Activated gamma-delta T cell (primary cell): ENCODE measurements at places on chromosomes 5 and 9.

DNA sequence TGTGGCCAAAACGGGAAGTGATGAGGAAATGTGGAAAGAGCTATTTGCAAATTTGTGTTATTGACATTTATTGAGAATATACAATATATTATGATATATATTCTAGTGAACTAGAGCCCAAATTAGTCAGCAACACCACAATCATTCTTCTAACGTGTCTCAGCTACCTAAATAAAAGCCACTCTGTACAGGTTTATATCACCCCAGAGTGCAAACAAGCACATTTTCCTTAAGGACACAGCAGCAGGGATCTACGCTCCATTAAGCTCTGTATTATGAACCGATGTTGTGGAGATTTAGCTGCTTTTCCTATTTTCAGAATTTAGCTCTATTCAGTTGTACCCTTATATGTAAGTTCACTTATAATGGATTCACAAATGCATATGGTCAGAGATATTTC lies 77.9 kb downstream of the CDH18 start:
- no peak for DNase-seq

DNA sequence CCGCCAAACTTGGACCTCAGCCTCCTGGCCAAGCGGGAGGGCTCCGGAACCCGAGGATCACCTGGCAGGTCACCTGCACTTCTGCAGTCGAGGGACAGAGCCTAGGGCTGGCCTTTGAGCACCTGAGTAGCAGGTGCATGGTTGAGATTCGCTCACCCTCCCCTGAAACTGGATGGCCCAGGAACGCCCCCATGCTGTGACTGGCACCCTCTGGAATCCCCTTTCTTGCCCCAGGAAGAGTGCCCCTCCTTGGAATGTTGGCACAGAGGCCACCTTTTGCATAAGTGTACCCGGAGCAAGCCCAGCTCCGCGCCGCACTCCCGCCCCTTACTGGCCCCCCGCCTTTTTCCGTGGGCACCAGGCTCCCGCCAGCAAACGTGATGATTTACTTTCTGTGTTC lies 112.5 kb upstream of the IER5L start:
- no peak for DNase-seq

GRCh38 chr9:107172160-107172978 lies 110.7 kb upstream of the RAD23B start:
- DNase-seq: no peak

- no peak for DNase-seq
These were observed 125.4 kb upstream of the ANKH start for GRCh38 chr5:14996997-14997396.

- no peak for DNase-seq
These were observed 44.2 kb downstream of the ROPN1L start for GRCh38 chr5:10485897-10486296.

GRCh38 chr5:44809956-44810420 lies 1.2 kb downstream of the MRPS30 start:
- DNase-seq: no peak

- DNase-seq: no peak
These were observed 32.6 kb downstream of the ROR2 start for GRCh38 chr9:91917436-91917835.

DNA sequence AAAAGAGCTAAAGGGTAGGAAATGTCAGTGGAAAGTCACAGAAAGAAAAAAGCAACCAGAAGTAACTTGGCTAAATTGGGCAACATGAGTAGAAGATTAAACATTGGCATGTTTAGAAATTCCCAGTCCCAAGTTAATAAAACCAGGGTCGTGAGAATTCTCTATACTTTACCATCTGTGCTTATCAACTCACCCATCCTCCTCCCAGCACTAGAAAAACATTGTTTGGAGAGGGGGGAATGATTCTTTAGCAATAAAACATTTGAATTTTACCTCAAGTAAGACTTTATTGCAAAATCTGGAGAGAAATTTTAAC lies 79.6 kb downstream of the PRKACG start:
- no peak for DNase-seq

DNA sequence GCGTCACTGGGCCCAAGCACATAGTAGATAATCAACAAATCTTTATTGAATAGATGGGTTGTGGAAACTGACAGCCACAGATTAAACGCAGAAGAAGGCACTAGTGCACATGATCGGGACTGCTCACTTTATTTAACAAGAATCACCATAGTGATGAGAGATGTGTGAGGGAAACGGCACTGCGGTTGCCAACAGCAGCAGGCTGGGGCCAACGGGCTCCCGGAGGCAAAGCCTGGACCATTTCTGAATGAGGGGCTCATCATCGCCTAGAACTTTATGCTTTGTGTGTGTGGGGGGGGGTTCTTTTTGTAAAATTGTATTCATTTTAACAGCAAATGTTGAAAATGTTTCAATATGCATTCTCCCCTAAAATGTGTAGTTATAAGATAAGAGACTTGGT lies 61.9 kb upstream of the RUFY1 start:
- no peak for DNase-seq

- no peak for DNase-seq
These were observed 37.7 kb upstream of the LPCAT1 start for GRCh38 chr5:1561402-1561929.

- no peak for DNase-seq
These were observed 97.5 kb upstream of the SSBP2 start for GRCh38 chr5:81848362-81848880.

- peak; percentile 27 for DNase-seq
These were observed 215.6 kb downstream of the ROR2 start for GRCh38 chr9:91734371-91734981.

DNA sequence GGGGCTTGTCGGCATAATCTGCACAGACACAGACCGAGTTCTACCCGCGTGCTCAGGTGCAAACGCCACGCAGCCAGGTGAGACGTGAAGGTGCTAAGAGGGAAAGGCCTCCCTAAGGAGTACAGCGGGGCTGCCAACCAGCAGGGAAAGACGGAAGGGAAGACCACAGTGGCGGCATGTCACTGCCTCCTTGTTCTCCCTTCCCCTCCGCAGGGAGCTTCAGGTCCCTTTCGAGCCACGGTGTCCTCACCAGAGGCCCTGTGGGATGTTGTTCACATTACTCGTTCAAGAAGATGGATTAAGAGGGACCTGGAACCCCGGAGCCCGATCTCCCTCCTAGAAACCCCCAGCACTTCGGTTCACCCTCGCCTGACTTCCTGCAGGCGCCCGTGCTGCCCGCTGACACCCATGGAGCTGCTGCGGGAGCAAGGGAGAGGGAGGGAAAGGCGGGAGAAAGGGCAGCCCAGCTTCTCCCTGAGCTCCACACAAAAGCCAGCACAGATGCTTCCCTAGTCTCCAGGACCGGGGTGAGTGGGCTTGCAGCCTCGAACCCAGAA lies 686 bp downstream of the BRD9 start:
- no peak for DNase-seq

DNA sequence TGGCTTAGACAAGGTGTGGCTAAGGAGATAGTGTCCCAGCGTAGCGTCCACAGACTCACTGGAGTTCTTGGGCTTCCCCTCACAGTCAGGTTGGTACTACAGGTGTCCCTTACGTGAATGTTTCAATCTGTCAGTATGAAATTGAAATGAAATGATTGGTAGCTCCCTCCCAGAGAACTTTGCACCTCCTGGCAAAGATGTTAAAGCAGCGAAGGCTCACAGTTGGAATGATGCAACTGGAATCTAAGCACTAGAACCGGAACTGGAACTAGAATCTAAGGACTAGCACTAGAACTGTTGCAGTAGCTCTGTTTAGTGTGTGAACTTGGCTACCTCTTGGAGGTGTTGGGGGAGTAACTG lies 1.1 kb downstream of the SLC31A1 start:
- no peak for DNase-seq

DNA sequence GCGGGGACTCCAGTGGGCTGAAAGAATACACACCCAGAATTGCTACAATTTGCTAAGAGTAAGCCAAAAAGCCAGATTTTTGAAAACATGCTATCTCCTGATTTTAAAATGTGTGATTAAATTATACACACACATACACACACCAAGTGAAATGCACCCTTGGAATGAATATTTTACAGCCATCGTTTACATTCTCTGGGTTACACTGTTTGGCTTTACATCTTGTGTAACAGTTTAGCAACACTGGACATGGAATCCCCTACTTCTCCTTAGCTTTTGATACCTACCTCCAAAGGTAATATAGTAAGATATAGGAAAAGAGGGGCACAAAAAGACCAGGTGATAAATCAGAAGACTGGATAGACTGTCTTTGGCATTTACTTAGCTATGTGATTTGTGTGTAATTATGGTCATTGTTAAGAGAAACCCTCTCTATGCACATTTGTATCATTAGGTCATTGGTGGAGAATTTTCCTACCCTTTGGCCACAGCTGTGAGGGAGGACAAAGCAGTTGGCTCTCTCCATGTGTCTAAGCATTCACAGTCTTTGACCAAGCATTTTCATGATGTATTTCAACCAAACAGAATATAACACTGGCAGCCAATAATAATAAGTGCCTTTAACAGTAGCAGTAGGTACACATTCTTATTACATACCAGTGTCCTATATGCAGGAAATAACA lies 7.6 kb downstream of the SVEP1 start:
- no peak for DNase-seq

DNA sequence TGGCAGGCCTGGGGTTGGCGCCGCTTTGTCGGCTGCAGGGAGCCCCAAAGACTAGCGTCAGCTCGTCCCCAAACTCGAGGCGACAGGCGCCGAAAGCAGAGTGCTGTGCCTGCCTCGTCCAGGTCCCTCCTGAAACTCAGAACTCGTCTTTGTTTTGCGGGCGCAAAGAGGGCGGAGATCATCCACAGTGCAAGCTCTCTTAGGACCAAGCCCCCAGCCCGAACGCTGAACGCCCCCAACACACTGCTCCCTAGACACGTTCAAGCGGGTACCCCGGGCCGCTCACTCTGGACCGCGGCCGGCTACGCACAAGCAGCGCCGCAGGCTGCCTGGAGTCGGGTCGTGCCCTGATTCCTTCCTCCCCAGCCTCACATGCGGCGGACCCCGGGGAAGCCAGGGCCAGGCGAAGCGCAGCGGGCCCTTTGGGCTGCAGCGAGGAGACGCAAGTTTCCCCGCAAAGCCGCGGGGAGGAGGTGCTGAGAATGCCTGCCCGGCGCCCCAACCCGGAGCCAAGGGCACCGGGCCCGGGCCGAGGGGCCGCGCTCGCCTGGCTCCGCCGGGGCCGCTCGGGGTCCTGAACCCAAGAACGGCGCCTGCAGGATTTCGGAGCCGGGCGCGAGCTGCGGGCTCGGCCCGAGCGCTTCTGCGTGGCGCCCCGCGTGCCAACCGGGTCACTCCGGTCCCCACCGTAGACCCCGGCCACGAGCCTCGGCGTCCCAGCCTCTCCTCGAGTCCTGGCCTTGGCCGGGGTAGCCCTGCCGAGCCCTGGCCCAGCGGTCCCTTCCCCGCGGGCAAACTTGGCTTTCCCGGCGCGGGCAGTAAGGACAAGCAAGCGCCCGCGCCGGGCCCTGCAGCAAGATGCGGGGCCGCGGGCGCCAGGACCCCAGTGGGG lies 738 bp downstream of the FSTL4 start:
- DNase-seq: no peak

DNA sequence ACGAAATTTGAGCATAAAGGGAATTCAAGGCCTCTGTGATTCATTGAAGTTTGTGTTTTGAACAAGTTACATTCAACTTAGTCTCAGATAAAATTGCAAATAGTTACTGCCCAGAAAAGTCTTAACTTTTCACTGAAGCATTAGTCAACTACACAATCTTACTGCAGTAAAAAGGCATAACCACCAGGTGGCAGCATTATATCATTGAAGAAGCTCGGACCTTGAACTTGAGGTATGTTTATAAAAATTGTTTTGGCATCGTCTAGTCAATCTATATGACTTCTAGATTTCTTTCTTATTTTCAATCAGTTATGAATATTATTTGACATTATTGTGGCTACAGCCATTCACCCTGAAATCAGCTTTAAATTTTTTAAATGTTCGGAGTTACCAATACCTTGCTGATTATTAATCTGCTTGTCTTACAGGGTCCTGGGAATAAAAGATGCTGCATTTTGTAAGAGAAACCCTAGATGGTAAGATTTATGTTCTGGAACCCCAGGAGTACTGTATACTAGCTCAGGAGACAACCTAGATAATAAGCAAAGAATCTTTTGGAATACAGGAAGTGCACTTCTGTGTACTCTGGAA lies 83.9 kb upstream of the GRAMD2B start:
- no peak for DNase-seq

- no peak for DNase-seq
These were observed 343.0 kb downstream of the RAB3C start for GRCh38 chr5:58925627-58926540.

- DNase-seq: no peak
These were observed 108.4 kb downstream of the GHR start for GRCh38 chr5:42531611-42532010.

DNA sequence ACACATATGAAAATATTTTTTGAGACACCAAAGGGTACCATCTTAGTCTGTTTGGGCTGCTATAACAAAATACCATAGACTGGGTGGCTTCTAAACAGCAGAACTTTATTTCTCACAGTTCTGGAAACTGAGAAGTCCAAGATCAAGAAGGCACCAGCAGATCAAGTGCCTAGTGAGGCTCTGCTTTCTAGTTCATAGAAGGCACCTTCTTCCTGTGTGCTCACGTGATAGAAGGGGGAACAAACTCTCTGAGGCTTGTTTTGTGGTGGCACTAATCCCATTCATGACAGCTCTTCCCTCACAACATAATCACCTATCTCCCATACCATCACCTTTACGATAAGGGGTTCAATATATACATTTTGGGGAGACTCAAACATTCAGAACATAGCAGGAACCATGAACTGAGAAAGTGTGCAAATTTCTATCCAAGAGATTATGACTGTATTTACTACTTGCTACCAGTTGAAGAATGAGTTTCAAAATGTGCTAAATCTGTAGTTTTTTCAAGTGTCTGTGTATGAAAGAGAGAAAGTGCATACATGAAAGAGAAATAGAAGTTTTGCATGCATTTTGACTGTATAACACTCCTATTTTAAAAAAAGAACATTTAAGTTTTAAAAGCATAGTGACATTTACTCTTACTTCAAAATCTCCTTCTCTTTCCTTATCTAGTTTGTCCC lies 207.3 kb downstream of the PARP8 start:
- DNase-seq: no peak

DNA sequence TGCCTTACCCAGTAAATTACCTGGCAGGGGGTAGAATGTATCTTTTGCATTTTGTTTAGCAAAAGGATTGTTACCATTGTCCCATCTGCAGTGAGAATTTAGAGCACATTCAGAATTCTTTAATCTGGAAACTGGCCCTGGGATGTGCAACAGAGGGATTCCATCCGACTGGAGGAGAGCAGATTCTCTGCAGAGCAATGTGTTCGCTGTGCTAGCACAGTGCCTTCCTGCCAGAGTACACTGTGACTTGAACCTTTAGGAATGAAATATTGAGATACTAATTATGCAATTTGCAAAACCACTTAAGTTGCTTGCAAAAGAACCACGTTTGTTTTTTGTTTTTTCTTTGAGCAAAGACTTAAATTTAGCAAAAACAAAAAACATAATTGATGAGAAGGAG lies 22.5 kb upstream of the DMRT1 start:
- DNase-seq: no peak
